ENCODE measurements at places on chromosomes 5 and 9.

- no peak for DNase-seq
Measured at GRCh38 chr5:83701886-83702285, 18.8 kb downstream of the HAPLN1 start.

DNA sequence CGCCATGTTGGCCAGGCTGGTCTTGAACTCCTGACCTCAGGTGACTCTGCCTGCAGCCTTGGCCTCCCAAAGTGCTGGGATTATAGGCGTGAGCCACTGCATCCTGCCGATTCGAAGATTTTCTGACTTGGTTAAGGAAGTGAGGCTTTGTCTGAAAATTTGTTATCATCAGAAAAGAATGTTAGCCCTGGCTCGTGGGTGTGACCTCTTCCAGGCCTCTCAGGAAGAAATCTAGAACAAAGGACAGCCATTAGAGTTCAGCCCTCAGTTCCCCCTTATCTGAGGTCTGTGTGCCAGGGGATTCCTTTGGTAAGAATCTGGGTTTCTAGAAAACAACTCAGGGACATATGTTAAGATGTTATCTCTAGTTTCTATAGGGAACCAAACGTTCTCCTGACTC lies 6.2 kb downstream of the OR2S2 start:
- no peak for DNase-seq

- DNase-seq, result no peak
Measured at GRCh38 chr5:152704286-152704685, 299.2 kb upstream of the NMUR2 start.

DNA sequence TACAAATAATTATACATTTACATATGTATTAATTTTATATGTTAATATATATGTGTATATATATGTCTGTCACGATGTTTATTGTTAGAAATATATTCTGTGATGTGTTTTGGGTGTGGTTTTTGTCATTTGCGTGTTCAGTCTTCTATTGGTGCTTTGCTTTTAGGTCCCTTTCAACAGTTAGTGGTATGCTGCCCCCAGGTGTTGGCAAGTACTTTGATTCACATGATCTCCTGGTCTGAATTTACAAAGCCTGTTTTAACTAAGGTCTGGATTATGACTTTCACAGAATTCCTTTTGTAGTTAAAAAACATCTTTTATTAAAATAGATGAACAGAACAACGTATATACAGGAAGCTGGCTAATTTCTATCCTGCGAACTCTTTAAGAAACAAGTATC lies 271.5 kb downstream of the CCDC171 start:
- peak; percentile 20 for DNase-seq

DNA sequence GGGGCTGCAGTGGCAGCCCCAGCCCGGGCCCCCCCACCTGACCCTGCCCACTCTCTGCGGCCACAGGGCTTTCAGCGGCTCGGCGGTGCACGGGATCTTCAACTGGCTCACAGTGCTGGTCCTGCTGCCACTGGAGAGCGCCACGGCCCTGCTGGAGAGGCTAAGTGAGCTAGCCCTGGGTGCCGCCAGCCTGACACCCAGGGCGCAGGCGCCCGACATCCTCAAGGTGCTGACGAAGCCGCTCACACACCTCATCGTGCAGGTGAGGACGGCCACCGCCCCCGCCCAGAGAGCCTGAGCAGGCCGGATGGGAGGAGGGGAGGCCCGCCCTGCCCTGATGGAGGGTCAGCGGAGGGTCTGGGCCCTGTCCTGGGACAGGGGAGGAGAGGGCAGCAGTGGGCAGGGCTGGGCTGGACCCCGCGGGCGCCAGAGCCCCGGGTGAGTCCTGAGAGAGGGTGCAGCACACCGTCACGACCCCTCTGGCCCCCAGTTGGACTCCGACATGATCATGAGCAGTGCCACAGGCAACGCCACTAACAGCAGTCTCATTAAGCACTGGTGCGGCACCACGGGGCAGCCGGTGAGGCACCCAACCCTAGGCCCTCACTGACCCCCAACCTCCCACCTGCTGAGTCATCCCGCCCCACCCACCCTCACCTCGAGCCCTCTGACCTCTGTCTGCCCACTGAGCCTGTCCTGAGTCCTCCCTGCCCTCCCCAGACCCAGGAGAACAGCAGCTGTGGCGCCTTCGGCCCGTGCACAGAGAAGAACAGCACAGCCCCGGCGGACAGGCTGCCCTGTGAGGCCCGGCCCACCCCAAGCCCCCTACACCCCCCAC lies 2.7 kb downstream of the SLC34A3 start:
- no peak for DNase-seq

GRCh38 chr9:76730801-76731200 lies 33.4 kb upstream of the PCA3 start:
- DNase-seq, result no peak

All from NT2/D1 (cell line).